Aorta (tissue), 5 donors: ENCODE measurements at places on chromosomes 1 and 21.
A peak's percentile ranks its signal among the peaks of the same experiment; 100 is the strongest.

- DNase-seq = no peak
Measured at GRCh38 chr1:218557731-218558130, 212.6 kb downstream of the TGFB2 start.

- DNase-seq = peak; percentile 16
Measured at GRCh38 chr1:10776190-10776905, 20.1 kb downstream of the CASZ1 start.

DNA sequence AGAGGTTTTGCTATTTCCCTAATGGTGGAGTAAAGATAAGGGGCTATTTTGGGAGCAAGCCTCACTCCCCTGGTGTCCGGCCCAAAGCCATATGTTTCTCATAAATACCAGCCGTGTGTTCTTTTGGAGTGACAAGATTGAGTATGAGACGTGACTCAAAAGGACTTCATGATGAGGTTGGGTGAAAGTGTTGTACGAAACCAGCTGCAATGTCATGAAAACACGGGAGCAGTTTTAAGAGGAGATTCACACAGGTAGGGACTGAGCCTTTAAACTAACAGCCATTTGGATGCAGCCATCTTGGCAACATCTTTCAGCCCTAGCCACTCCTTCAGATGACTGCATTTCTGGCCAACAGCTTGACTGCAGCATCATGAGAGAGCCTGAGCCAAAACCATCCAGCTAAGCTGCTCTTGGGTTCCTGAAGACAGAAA, 532.3 kb upstream of the USP24 start:
- no peak for DNase-seq

DNA sequence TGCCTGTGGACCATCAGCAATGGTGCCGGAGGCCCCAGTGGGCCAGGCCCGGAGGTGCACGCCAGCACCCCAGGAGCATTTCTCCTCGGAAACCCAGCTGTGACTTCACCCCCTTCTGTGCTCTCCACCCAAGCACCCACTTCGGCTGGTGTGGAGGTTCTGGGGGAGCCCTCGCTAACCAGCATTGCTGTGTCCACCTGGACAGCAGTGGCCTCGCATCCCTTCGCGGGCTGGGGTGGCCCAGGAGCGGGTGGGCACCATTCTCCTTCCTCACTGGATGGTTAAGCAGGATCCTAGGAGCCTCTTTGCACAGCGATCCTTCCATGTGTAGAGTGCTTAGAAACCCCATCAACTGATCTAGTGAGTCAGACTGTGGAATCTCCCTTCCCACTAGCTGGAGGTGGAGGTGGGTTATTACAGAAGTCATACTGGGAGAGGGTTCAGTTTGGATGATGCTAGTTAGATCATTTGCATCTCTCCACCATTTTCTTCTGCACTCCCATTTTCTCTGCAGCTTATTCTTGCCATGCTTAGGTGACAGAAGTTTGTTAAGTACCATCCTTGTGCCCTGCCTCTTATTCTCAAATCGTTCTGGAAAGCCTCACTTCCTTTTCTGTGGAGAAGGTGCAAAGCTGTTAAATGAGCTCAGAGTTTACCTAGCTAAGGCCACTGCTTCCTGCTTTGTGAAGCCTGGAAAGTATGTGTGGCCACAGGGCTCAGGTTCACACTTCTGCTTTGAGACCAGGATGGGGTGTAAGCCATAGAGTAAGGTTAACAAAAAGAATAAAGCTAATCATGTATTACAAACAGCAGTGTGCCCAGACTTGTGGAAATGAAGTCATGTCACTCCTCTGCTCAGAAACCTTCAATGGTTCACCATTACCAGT, 32.3 kb downstream of the TBX19 start:
- DNase-seq = no peak

- no peak for DNase-seq
Measured at GRCh38 chr1:63352736-63353135, 14.7 kb upstream of the ALG6 start.

DNA sequence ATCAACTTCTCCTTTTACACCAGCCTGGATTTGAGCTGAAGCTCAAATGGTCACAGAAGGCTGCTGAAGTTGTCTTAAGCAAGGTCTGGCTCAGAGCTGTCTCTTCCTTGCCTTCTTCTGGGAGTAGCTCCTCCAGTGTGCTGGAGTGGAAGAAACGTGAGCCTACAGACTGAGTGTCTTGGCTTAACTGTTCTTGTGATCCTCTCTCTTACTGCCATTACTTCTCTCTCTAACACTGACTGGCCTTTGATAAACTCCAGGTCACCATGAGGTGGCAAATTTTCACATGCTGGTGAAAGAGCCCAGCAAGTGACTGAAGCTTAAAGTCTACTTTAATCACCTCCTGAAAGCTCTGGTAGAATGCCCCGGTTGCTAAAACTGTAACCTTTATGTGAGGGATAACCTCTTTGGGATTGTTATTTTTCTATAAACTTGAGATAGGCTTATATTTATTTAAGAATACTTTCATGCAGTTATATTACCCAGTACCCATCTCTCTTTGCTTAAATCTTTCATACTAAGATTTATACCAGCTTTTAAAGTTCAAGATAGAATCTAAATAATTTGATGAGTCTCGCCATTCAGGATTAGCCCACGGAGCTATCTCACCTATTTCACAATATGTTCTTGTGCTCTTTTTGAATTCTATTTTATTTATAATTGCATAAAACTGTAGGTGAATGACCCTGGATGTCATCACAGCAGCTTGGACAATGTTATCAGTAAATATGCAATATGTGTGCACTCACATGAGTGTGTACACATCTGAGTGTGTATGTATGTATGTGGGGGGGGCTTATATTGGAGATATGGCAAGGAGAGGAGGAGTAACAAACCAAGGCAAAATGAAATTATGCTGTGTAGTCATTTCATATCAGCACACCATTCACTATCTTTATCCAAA, 924.0 kb downstream of the LTN1 start:
- DNase-seq = no peak

DNA sequence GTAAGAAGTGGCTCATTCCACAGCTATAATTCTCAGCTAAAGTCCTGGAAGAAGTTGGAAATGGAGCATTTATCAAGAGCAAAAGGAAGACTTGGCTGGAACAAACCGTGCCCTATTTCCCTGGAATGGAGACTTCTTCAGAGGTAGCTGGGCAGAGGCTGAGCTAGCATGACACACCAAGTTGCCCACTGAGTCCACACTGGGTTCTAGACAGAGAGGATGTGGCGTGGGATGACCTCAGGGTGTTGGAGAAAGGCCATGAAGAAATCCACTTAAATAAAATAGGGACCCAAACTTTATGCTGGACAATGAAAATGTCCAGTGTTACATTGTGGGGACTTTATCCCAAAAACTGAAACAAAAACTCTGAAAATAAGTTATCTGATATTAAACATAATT, 116.2 kb downstream of the KCNJ6 start:
- no peak for DNase-seq

GRCh38 chr1:72845981-72846380, 563.6 kb upstream of the NEGR1 start:
- DNase-seq = no peak

DNA sequence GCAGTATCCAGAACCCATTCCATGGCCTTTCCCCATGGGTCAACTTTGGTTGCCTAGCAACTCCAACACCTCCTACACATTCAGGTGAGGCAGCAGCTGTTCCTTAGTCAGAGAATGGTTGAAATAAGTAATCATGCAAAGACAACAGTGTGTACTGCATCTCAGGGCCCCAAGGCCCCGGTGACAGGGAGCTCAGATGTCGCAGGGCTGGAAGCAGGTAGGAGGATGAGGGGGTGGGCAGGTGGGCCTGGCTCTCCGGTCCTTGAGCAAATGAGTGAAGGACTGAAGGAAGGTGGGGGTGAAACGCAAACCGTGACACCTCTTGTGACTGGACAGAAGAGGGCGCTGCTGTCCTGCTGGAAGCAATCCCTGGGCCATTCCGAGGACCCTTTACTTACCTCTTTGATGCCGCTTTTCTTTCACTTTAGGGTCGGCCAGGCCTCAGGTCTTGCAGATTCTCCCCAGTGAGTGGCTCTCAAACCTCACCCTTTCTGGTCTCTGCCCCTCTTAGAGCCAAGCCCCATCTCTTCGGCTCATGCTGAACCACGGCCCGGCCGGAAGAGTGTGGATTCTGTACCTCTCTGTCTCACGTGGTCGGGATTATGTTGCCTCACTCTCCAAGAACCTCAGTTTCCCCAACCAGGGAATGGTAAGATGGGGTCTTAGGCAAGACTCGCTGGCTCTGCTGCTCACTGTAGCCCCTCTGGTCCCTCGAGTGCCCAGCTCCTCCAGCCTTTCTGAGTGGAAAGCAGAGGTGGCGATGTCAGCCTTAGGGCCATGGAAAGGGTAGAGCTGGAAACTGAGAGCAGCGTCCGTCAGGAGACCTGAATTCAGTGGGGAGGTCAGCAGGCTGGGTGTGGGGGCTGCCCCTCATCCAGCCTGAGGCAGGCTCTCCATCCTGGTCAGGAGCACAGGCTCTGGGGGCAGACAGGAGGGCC, 5.6 kb upstream of the KCNA10 start:
- no peak for DNase-seq
